Keratinocyte (primary cell): ENCODE measurements at places on chromosomes 1 and 21. TPM values are rescaled to one million over a fixed set of nuclear protein-coding genes. Genes with fewer than 3 reads are reported as not detected.

Gene RAB3B
- polyA plus RNA-seq: 1.2 to 4.7 TPM (median 2.6 TPM) in 3 replicates

Gene ARHGAP30
- polyA plus RNA-seq: 0.05 to 0.45 TPM (median 0.16 TPM) in 3 replicates

Gene FAM229A
- 0.50 to 2.4 TPM (median 1.1 TPM) in 3 replicates for polyA plus RNA-seq

Gene GABRD
- not detected in 3 replicates for polyA plus RNA-seq

Gene TEX38
- not detected in 3 replicates for polyA plus RNA-seq

Gene COA6
- polyA plus RNA-seq: 24.2 to 36.0 TPM (median 24.3 TPM) in 3 replicates

Gene CLEC20A
- not detected in 3 replicates for polyA plus RNA-seq

Gene TP73
- 0.10 to 0.23 TPM (median 0.14 TPM) in 3 replicates for polyA plus RNA-seq

Gene MYOM3
- polyA plus RNA-seq: 0.49 to 1.0 TPM (median 0.98 TPM) in 3 replicates

Gene CFHR5
- not detected in 3 replicates for polyA plus RNA-seq

Gene PLPP3
- 4.0 to 5.3 TPM (median 4.3 TPM) in 3 replicates for polyA plus RNA-seq

Gene WNT9A
- polyA plus RNA-seq: 1.7 to 2.5 TPM (median 2.3 TPM) in 3 replicates

Gene CHRNB2
- polyA plus RNA-seq: 0.06 to 0.09 TPM (median 0.08 TPM) in 3 replicates
